ENCODE measurements at places on chromosomes 16 and 17.

GRCh38 chr17:6757747-6758146 lies 1.9 kb downstream of the XAF1 start:
- DNase-seq: no peak

DNA sequence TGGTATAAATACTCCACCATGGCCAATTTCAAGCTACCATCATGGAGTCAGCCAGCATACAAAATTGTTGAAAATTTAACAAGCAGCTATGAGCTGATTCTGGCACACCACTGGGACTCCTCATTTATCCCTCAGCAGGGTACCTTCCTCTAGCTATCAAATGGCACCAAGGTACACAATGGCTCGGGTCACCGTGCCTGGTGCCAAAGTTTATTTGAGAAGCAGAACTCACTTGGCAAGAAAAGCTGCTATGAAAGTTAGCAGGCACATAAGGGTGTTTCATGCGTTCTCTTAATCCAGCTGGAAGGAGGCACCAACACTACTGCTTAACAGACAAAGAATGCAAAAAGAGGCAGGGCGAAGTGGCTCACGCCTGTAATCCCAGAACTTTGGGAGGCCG lies 51.6 kb downstream of the IKZF3 start:
- no peak for DNase-seq

DNA sequence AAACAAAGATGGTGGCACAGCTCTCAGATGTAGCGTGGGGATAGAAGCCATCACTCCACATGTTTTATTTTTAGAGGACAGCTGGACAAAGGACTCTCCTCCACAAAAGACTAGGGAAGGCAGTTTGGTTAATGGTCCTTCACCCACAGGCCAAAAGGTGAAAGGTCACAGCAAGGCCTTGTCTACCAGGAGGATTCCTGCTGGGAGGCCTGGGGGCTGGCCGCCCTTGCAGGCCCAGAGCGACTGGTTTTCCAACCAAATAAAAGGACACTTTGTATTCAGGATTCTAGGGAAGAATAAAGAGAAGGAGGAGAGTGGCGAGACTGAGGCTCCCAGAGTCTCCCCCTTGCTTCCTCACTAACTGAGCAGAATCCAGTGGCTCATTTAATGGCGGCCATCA lies 94.3 kb downstream of the AXIN2 start:
- no peak for DNase-seq

GRCh38 chr16:74051-74746 lies 1.8 kb upstream of the RHBDF1 start:
- DNase-seq: no peak

GRCh38 chr16:24896439-24896838 lies 50.7 kb downstream of the SLC5A11 start:
- no peak for DNase-seq

DNA sequence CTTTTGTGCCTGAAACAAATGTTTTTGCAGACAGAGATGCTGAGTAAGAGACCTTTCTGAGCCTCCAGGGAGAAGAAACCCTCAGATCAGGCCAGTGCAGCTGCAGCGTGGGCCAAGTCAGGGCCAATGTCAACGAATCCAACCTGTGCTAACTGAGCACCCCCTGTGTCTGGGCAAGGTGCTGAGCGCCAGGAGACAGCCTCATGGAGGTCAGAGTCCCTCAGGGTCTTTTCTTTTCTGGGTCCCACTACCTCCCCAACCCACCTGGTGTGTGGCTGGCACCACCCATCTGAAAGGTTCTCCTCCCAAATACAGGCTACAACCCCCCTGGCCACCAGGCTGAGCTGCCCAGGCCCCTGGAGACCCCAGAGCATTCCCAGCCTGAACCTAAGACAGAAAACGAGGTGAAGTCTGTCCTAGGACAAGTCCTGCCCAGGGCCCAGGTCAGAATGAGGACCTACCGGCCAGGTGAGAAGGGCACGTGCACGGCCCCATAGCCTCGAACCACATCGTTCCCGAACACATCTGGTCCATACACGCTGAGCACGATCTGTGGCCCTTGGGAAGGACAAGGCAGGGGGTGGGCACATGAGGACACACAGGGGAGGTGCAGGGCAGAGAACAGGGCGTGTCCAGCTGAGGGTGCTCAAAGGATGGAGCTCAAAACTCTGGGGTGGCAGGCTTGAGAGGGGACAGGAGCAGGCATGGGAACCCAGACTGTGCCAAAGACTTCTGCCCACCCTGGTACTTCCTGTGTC lies 15.0 kb downstream of the B9D1 start:
- no peak for DNase-seq

- DNase-seq: no peak
These were observed 243.5 kb upstream of the CCL2 start for GRCh38 chr17:34011599-34011998.

GRCh38 chr17:51601622-51602261 lies 341.4 kb downstream of the UTP18 start:
- no peak for DNase-seq
